ENCODE measurements at places on chromosomes 2 and 18.

GRCh38 chr2:86750240-86750839 is 30.2 kb downstream of the RMND5A start:
- ATAC-seq: no peak

DNA sequence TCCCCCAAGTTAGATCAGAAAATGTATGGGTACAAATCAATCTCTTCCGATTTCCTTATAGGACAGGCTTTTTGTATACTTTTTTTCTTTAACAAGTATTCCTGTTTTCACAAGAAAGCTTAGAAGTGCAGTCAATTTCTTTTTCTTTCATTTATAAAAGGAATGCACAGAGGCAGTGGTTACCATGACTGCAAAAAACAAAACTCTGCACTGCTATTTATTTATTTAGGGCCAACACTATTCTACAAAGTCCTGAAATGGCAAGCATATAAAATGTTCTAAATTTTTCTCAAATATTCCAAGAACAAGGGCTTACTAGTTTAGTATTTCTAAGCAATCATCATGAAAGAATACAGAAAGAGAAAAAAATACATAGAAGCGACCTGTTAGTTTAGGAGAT is 22.2 kb downstream of the ATAD2B start:
- no peak for ATAC-seq

- no peak for ATAC-seq
Measured at GRCh38 chr18:59458575-59458974, 99.5 kb upstream of the LMAN1 start.

DNA sequence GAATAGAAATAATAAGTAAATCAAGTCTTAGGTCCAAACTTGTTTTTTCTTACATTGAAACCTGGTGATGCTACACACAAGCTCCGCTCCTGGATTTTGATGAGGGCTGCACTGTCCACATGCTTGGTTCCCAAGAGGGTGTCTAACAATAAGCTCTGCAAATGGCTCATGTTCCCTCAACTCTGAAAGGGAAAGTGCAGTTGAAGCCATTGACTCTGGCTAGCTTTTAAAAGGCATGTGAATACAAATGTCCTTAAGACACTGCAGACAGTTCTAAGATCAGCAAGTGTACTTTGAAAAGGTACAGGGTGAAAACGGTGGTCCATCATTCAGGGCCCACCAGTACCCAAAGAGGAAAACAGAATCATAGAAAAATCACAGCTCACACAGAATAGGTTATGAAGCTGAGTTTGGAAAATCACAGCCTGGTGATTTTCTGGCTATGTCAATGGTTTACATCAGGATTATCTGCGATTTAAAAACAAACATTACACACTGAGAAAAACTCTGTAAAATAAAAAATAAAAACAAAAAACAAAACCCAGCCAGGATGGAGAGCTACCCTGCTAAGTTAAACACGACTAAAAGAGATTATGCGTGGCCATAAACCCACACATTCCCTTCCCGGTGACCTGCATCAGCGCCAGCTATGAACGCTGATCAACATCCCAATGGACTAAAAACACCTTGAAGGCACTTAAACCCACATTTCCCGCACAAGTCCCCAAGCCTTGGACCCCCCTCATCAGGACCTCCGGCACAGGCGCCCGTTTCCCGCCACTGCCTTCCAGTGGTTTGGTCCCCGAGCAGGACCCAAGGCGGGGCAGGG is 554 bp downstream of the PFN4 start:
- ATAC-seq: no peak

GRCh38 chr18:6382963-6383362 is 31.7 kb downstream of the L3MBTL4 start:
- ATAC-seq: no peak

- ATAC-seq: no peak
Measured at GRCh38 chr2:37877457-37878315, 47.4 kb upstream of the RMDN2 start.

GRCh38 chr2:10167316-10167715 is 44.8 kb downstream of the RRM2 start:
- ATAC-seq: no peak

DNA sequence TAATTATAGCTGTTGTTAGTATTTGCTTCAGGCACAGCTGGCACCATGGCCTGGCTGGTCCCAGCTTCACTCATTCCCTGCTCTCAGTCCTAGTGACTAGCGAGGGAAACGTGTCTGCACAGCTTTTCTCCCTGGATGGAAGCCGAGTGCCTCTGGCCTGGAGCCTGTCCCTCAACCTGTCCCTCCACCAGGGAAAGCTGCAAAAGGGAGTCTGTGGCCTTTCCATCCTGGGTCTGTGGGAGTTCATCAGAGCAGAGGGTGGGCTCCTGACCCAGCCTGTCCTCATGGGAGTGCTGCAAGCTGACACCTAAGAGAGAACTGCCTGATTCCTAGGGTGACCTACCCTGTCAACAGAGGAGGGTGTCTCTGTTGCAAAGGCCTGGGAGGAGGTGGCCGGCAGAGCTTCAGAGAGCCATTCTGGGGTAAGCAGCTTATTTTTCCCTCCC is 118.3 kb downstream of the CAPN13 start:
- no peak for ATAC-seq

DNA sequence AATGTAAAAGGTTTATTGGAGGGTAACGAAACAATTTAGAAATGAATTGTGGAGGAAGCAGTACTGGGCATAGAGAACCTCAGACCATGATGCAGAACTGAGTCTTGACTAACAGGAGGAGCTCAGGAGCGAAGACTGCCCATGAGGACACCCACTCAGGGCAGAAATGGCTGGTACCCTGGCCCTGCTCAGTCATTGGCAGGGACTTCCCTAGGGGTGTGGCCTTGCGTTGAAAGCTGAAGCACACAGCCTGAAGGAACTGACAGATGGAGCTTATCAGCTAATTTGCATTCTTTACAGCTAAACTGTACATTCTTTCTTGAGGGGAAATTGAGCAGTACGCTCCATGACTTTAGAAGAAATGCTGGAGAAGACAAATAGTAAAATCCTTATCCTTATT is 57.1 kb downstream of the PDK1 start:
- no peak for ATAC-seq

DNA sequence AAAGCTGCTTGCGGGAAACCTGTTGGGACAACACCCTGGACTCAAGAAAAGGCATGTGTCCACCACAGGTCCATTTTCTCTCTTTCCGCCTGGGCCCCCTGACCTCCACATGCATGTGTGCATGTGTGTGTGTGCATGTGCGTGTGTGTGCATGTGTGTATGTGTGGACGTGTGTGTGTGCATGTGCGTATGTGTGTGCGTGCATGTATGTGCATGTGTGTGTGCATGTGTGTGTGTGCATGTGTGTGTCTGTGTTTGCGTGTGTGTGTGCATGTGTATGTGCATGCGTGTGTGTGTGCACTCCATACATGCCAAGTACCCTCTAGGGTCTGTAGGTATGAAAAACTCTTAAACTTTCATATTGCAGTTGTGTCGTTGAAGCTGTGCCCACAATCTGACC is 16.3 kb downstream of the CAPN14 start:
- no peak for ATAC-seq

DNA sequence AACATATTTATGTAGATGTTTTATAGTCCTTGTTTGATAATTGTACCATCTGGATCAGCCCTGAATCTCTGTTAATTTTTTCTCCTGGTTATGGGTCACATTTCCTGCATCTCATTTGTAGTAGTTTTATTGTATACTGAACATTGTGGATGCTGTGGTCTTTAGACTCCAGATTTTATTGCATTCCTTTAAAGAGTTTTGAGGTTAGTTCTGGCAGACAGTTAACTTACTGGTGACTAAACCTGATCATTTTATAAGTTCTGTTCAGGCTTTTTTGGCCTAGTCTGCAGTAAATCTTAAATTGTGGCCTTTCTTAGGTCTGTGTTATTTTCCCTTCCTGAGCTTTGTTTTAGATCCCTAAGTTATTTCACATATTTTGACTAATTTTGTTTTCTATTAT is 84.3 kb downstream of the FANCL start:
- no peak for ATAC-seq

- no peak for ATAC-seq
Measured at GRCh38 chr18:39776766-39777165, 2178.3 kb upstream of the PIK3C3 start.

DNA sequence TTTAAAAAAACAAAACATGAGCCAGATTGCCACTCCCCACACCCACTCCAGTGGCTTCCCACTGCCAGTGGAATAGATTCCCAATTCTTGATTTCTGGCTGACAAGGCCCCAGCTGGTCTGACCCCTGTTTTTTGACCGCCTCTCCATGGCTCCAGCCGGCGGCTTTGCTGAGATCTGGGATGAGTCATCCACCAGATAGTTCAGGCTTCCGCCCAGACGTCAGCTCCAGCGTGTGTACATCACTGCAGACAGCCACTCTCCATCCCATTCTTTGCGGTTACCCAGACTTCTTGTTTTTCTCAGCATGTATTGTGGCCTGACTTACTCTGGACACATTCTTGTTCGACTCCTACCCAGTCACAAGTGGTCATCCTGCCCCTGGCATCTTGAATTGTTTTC is 227.9 kb downstream of the GBX2 start:
- ATAC-seq: no peak

DNA sequence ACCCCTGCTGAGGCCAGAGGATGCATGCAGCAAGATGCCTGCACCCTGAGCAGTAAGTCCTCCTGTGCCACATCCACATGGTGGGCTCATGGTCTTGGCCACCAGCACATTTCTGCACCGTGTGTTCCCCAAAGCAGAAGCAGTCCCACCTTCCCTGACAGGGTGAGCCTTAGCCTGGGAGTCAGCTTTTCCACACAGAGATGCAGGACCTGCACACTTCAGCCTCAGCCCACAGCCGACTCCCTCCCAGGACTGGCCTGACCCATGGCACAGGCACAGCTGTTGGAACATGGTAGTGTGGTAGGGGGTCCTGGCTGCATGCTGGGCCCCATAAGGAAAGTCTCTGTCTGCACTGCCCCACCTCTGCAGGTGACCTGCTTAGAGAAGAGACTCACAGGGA is 5.0 kb downstream of the SNED1 start:
- no peak for ATAC-seq

- ATAC-seq: no peak
Measured at GRCh38 chr2:220174826-220175225, 547.4 kb downstream of the SLC4A3 start.

DNA sequence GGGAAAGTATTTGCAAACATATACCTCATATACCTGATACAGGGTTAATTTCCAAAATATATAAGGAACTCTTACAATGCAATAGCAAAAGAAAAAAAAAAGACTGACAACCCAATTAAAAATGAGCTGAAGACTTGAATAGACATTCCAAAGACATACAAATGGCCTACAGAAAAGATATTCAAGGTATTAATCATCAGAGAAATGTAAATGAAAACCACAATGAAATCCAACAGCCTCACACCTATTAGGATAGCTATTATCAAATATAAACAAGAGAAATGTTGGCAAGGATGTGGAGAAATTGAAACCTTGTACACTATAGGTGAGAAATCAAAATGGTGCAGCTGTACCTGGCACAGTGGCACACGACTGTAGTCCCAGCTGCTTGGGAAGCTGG is 25.7 kb downstream of the NR4A2 start:
- no peak for ATAC-seq

DNA sequence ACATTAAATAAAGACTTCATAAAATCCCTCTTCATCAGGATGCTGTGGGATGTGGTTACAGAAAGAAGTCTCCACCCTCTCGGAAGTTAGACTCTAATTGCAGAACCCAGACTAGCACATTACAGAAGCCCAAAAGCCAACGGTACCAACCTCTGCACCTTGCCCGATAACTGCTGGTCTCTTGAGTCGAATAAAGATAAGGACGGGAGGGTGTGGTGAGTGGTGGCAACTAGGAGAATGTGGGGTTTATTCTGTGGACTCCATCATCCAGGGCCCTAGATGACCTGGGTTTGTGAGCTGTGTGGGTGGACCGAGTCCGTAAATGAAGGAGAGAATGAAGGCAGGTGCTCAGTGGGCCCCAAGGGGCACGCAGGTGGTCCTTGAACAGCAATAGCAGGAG is 462.8 kb upstream of the ID2 start:
- ATAC-seq: no peak

GRCh38 chr2:200306196-200306930 is at the start of gene SPATS2L:
Gene SPATS2L, plus strand, starts transcription at chr2:200306693. Its CDS starts 82,552 bp downstream, at chr2:200389245.
- peak; percentile 69 for ATAC-seq

- no peak for ATAC-seq
Measured at GRCh38 chr2:156319811-156320485, 12.6 kb downstream of the NR4A2 start.

GRCh38 chr2:229348128-229348527 is 77.0 kb upstream of the PID1 start:
- no peak for ATAC-seq

- ATAC-seq: no peak
Measured at GRCh38 chr2:74420006-74420405, 1.4 kb downstream of the C2orf81 start.

- ATAC-seq: no peak
Measured at GRCh38 chr2:46143429-46144132, 153.6 kb upstream of the EPAS1 start.

- no peak for ATAC-seq
Measured at GRCh38 chr2:63320669-63321068, 267.6 kb downstream of the WDPCP start.

DNA sequence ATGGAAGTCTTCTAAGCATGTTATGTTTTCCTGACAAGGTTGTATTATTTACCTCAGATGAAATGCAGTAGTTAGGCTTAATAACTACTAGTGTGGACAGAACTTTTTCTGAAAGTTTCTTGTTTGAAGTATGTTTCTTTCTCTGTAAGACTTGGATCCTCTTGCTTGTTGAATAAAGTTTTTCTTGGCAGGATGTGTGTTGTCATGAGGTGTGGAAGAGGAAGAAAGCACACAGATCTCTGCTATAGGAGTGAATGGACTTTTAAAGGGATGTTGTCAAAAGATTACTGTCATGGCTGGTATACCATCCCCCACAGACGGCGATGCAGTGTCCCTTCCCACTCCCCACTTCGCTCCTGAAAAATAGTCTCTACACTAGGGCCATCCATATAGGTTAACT is 2.6 kb downstream of the CAB39 start:
- no peak for ATAC-seq

GRCh38 chr2:240183875-240184590 is 43.6 kb upstream of the OTOS start:
- ATAC-seq: no peak

- no peak for ATAC-seq
Measured at GRCh38 chr2:113158884-113159553, 14.8 kb upstream of the PSD4 start.

DNA sequence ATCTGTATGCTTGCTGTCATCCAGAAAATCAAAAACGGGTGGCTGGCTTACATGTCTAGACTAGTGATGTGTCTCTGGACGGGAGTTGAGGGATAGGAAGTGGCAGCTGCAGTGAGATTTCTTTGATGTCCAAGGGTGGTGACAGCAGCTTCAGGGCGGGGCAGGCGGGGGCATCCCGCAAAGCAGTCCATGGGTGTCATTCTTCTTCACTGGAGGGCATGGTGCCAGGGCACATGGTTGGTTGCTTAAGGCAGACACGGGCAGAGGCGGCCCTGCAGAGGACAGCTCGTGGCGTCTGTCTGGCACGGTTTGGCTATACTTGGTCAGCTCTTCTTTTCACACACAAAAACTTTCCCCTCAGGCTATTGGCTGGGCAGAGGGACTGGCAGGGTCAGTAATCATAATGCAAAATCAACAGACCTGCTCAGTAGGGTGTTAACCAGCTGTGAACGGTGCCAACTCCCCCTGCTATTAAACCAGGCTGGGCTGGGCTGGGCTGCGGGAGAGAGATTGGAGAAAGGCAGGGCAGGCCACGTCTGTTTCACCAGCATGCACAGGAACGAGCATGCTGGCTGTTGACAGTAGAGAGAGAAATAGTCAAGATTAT is 63.7 kb downstream of the COL4A3 start:
- no peak for ATAC-seq

GRCh38 chr2:240392948-240393830 is 42.3 kb upstream of the GPC1 start:
- no peak for ATAC-seq

All from stimulated activated memory B cell treated with anti-CD40 and anti-IgM and Interleukin-4, amounts not matched to agents 10 μg/mL and 1 μg/mL and 100 μg/mL, for 72 hours (primary cell).